ENCODE measurements at places on chromosomes 2 and 18. TPM values are rescaled to one million over a fixed set of nuclear protein-coding genes. Genes with fewer than 3 reads are reported as not detected.

The ITPRIPL1 gene
- 6.7 TPM for total RNA-seq

The CMPK2 gene
- total RNA-seq: 3.8 TPM

The DYNC2LI1 gene
- total RNA-seq: 75.9 TPM

The COL4A3 gene
- total RNA-seq: not detected

The RTP5 gene
- total RNA-seq: not detected

The TRIM43 gene
- total RNA-seq: not detected

The NAT8 gene
- total RNA-seq: 2.4 TPM

The TANK gene
- total RNA-seq: 25.1 TPM

The LOXHD1 gene
- not detected for total RNA-seq

The SH3RF3 gene
- total RNA-seq: 0.35 TPM

The CTDP1 gene
- total RNA-seq: 21.6 TPM

The RFTN2 gene
- total RNA-seq: 2.2 TPM

The GPR45 gene
- total RNA-seq: 0.98 TPM

The FER1L5 gene
- total RNA-seq: not detected

The TUBA3E gene
- not detected for total RNA-seq

The SPATA3 gene
- not detected for total RNA-seq

The DPP10 gene
- not detected for total RNA-seq

All from SK-MEL-5 (cell line).